ENCODE measurements at places on chromosomes 2 and 18.

DNA sequence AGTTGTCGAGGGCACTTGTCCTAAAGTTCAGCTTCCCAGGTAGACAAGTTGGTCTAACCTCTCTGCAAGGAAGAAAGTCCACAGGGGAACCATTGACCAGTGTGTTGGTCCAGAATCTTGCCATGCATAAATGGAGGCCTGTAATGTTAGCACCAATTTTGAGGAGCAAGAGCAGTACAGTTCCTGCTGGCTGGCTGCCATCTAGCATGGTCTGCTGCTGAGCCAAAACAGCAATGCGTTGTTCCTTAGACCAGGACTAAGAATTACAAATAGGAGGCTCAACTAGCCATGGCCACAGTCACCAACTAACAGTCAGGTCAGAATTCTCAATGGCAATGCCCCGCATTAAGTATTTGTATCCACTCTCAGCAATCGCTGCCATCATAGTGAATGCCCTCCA is 72.8 kb upstream of the WIPF1 start:
- DNase-seq, result no peak

- DNase-seq, result no peak
Measured at GRCh38 chr2:107202962-107203591, 317.1 kb upstream of the ST6GAL2 start.

GRCh38 chr2:232029346-232029745 is 67.8 kb downstream of the DIS3L2 start:
- DNase-seq, result no peak

GRCh38 chr2:178506524-178506923 is 26.3 kb downstream of the PLEKHA3 start:
- DNase-seq, result no peak

GRCh38 chr2:197710424-197711042 is 5.4 kb downstream of the MARS2 start:
- DNase-seq, result no peak

DNA sequence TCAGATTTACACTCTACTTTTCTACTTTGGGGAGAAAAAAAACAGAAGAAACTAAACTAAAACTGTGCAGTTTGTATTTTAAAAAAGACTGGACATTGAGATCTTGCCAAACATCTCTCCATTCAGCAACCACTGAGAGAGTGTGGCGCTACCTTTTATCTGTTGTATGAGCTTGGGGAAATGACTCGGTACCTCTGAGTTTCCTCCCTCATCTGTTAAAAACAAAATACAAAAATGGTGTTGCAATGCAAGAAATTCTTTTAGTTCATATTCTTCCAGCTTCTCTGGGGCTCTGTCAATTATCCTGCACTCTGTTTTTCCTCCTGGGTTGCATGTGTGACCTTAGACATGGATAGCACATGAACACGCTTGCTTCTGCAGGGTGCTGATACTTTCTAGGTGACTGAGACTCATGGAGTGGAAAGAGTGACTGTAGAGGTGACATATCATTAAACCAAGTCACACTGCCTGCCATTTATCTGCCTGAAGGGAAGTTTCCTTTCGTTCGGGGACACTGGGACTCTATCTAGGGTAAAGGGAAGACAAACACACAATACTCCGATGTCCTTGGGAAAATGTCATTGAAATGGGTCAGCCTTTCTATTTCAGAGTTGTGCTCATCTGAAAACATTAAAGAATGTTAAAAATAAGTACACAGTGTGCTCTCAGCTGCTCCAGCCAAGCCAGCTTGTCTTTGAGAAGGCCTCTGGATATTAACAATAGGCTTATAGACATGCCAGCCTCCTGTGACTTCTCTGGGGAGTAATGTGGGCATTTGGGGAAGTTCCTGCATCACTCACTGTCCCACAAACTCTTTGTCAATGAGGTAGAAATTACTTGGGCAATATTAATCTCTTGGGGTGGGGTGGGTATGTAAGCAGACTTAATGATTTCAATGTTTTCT is 91.4 kb downstream of the TRIB2 start:
- no peak for DNase-seq

DNA sequence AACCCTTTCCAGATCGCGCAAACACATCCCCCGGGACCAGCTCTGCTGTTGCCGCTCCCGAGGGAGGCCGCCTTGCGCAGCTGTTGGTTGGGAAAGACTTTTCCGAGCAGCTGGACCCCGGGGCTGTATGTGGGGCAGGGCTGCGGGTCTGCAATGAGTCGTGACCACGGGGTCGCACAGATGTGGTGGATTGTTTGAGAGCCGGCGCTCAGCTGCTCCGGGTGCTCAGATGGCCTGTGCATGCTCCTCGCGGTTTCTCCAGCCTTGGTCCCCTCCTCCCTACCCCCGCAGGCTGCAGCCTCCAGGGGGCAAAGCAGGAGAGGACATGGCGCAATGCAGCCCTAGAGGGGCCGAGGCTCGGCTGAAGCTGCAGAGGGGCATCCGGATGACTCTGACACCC is 105.2 kb upstream of the OTOS start:
- DNase-seq, result no peak

DNA sequence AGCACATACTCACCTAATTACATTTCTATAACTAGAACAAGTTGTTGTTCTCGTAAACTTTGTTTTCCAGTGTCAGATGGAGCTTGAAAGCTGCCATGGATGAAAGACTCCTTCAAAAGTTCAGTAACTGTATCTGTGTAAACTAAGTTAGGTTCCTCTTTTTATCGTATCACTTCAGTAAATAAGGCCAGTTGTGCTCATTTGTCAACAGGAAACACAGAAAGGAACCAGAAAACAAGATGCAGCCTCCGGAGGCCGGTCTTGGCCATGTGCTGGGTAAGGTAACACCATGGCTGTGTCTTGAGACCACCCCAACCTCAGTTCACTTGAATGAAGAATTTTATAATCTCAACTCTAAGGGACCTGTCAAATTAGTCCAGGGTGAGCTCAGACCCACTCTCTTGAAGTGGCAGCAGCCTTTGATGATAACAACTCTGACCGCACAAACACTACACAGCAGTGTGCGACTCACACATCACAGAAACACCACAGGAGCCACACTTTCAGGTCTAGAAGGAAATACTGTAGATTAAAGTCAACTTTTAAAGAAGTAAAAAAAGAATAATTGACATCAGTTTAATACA is 213.8 kb downstream of the AFF3 start:
- DNase-seq, result no peak

All from NCI-H748 treated with DMSO at 0.1 percent for 48 hours (cell line).